ENCODE measurements at places on chromosomes 4 and X. TPM values are rescaled to one million over a fixed set of nuclear protein-coding genes. Genes with fewer than 3 reads are reported as not detected.

FMR1NB gene
- total RNA-seq: not detected

IL13RA2 gene
- total RNA-seq: not detected

CT45A10 gene
- total RNA-seq: not detected

AMTN gene
- not detected for total RNA-seq

FRMPD4 gene
- total RNA-seq: not detected

DNA sequence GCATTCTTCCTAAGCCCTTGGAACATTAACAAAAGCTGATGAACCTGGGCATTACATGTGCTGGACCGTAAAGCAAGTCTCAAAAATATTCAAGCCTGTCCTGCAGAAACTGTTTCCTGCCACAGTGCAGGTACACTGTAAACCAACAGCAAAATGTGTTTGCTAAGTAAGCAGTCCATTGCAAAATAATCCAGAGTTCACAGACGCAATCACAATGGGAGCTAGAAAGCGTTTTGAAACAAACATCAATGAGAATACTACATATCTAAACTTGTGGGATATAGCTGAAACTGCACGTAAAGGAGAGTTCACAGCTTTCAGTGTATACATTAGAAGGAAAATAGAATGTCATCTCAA, 61.6 kb downstream of the RGS12 start:
- H3K27ac ChIP-seq: no peak overlapping the region
- no peaks in the 10 kb centered on the region for H3K4me1 ChIP-seq
- no peak for DNase-seq
- no peaks in the 10 kb centered on the region for H3K36me3 ChIP-seq
- H3K27me3 ChIP-seq: no peaks in the 10 kb centered on the region

DNA sequence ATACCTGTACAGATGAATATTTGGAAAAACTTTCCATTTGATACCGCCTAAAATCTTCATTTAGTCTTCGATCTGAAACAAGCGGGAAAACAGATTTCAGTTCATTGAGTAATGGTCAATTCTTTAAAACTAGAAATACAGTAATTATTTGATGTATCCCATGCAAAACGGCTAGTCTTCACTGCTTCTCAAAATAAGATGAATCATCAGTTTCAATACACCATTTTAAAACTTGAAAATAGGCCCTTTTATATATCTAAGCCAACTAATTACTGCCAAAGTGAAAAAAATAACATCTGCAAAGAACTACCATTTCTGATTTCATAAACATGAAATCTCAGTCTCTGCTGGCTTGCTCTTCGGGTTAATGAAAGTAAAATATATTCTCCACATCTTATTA, 11.0 kb downstream of the SCLT1 start:
- H3K36me3 ChIP-seq: no peaks in the 10 kb centered on the region
- no peaks in the 10 kb centered on the region for H3K4me1 ChIP-seq
- no peak overlapping the region for H3K27ac ChIP-seq
- H3K27me3 ChIP-seq: no peaks in the 10 kb centered on the region

- H3K4me3 ChIP-seq: no peak overlapping the region
- no peaks in the 10 kb centered on the region for H3K4me1 ChIP-seq
- DNase-seq: peak; percentile 91
- H3K36me3 ChIP-seq: no peaks in the 10 kb centered on the region
- H3K27me3 ChIP-seq: no peaks in the 10 kb centered on the region
These were observed 503.3 kb upstream of the FAM241A start for GRCh38 chr4:111641813-111642579.

DNA sequence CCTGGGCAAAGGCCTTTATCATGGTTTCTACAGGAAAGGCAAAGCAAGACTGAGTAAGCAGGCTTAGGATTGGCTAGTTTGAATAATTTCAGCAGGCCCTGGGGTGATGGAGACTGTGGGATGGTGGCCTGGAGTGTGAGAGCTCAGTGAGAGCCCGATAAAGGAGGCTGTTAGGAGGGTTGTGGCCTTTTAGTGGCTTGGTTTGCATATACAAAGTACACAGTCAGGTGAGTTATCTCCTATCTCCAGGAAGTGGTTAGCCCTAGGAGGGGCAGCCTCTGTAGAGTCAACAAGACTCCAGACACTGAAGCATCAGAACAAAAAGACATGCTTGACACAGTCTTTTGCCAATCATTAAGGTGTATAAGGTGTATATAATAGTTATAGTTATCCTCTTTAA, 157.2 kb downstream of the CFAP299 start:
- no peak overlapping the region for H3K4me3 ChIP-seq
- H3K27me3 ChIP-seq: 0 out of 2 replicates have a peak, but pooled peaks cover under 1% of the 10 kb centered on the region
- no peak overlapping the region for H3K27ac ChIP-seq

DNA sequence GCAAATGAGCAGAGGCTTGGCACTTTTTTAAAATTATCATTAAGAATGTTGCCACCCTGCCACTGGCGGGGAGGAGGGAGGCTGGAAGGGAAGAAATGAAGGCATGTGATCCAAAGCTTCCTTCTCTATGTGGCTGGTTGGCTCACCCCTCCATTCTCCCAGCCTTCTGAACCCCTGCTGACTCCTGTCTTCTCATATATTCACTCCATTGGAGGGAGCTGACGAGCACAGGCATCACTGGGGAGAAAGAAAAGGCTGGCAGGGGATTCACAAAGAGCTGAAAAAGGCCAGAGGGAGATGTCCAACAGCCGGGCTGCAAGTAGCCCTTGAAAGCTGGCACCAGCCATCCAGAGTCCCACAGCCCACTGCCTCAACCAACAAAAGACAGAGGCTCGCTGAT, 495.6 kb downstream of the BCOR start:
- DNase-seq: no peak
- H3K27ac ChIP-seq: no peak overlapping the region
- no peaks in the 10 kb centered on the region for H3K27me3 ChIP-seq
- H3K4me3 ChIP-seq: no peak overlapping the region
- no peaks in the 10 kb centered on the region for H3K36me3 ChIP-seq
- H3K4me1 ChIP-seq: no peaks in the 10 kb centered on the region

- no peaks in the 10 kb centered on the region for H3K36me3 ChIP-seq
- DNase-seq: no peak
- H3K4me3 ChIP-seq: no peak overlapping the region
- H3K27me3 ChIP-seq: no peaks in the 10 kb centered on the region
- no peak overlapping the region for H3K27ac ChIP-seq
- H3K4me1 ChIP-seq: no peaks in the 10 kb centered on the region
These were observed 191.9 kb upstream of the MAB21L2 start for GRCh38 chr4:150389896-150390530.

GRCh38 chr4:180098586-180098985, 2144.6 kb upstream of the TENM3 start:
- H3K27ac ChIP-seq: no peak overlapping the region
- no peaks in the 10 kb centered on the region for H3K27me3 ChIP-seq
- no peak for DNase-seq
- no peaks in the 10 kb centered on the region for H3K36me3 ChIP-seq

GRCh38 chr4:112199041-112199440, 32.5 kb upstream of the AP1AR start:
- no peak overlapping the region for H3K27ac ChIP-seq
- no peaks in the 10 kb centered on the region for H3K27me3 ChIP-seq
- 0 out of 2 replicates have a peak, but pooled peaks cover 9% of the 10 kb centered on the region for H3K4me1 ChIP-seq
- H3K4me3 ChIP-seq: no peak overlapping the region

GRCh38 chrX:84336646-84337045, 148.6 kb upstream of the RPS6KA6 start:
- no peaks in the 10 kb centered on the region for H3K36me3 ChIP-seq
- no peak for DNase-seq
- H3K27ac ChIP-seq: no peak overlapping the region
